Stimulated activated CD8-positive, alpha-beta memory T cell treated with anti-CD3 and anti-CD28 coated beads, Interleukin-2, amount 100 ng/mL, for 48 hours (primary cell): ENCODE measurements at places on chromosomes 12 and 14.

- no peak for DNase-seq
Measured at GRCh38 chr14:76947838-76948184, 80.7 kb downstream of the IRF2BPL start.

DNA sequence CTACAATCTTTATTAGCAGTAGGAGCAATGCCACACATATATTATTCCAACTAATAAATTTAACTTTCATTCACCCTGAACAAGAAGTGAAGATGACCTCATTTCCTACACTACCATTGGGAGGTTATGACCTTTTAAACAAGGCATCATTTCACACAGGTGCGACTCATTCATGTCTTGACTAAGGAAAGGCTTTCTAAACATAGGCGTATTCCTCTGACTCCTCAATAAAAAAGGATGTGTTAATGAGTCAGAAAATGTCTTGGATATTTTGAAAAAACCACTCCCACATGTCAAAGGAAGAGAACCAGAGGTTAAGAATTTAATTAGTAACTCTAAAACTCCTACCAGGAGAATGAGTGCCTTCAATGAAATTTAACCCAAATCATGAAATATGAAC, 115.2 kb downstream of the PRICKLE1 start:
- DNase-seq, result no peak

GRCh38 chr14:71538938-71539649, 393.1 kb upstream of the RGS6 start:
- DNase-seq, result no peak

DNA sequence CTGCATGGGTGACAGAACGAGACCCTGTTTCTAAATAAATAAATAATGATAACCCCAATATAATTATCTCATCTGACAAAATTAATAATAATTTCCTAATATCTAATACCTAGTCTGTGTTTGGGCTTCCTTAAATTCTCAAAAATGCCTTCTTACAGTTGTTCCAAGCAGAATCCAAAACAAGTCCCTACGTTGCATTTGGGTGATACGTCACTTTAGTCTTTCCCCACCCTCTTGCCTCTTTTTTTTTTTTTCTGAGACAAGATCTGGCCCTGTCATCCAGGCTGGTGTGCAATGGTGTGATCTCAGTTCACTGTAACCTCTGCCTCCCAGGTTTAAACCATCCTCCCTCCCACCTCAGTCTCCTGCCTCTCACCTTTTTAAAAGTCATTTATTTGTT, 26.7 kb downstream of the VEZT start:
- no peak for DNase-seq

GRCh38 chr12:2892246-2892645, 1.6 kb downstream of the TULP3 start:
- DNase-seq, result no peak

GRCh38 chr12:57524814-57525614, 2.4 kb downstream of the MBD6 start:
- no peak for DNase-seq

DNA sequence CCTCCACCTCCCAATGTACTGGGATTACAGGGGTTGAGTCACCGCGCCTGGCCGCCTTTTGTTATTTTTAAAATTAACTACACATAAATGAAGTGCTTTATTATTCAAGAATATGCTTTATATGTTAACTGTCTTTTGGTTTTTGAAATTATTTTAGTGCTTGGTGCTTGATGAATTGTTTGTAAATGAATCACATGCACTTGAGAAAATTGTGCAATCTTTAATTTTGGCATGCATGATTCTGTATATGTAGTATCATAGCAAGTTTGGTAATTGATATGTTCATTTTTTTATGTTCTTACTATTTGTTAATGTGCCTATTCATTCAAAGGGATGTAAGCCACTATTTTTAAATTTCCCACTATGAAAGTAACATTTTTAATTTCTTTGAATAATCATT, 440.9 kb downstream of the NAV3 start:
- no peak for DNase-seq

DNA sequence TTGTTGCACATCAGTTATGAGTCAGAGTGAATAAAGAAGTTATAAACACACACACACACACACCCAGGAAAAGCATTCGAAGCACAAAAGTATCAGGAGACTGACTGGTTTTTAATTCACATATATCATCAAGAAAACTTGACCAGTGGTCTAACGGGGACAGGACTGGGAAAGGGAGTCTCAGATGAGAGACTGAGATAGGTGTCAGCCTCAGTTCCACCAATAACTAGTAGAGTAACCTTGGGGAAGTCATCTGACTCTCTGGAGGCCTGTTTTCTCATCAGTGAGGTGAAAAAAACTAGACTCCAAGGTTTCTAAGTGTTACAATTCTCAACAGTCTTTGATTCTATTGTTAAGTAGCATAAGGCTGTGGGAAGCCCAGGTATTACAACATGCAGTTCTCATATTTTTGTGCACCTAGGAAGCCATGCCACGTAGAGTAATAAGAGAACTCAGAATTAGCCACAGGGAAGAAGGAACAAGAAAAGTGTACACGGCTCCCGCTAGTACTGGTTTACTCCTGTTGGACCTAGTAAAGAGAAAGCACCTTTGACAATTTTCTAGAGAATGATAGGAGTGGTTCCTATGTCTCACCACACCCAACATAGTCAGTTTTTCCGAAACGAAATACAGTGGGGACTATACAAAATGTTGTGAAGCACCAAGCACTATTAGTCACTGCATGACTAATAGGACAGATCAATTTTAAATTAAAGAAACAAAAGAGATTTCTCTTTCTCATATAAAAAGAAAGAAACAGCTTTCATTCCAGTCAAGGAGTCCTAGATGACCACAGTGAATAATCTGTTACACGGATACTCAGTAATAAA, 5.0 kb downstream of the PPTC7 start:
- DNase-seq, result no peak

DNA sequence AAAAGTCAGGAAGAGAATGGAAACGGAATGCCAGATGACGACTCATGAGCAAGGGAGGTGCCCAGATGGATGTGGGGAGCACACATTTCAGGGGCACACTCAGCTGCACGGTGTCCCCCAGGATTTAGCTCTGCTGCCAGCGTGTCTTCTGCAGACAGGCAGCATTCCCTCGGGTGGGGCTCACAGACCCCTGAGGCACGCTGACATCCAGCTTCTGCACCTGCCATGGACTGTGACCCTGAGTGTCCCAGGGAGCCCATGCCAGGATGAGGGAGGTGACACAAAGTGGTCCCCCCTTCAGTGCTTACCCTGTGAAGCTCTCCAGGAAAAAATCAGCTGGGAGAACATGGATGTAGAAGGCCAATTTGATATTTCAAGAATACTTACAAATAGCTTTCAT, 84.2 kb downstream of the PIWIL1 start:
- no peak for DNase-seq

DNA sequence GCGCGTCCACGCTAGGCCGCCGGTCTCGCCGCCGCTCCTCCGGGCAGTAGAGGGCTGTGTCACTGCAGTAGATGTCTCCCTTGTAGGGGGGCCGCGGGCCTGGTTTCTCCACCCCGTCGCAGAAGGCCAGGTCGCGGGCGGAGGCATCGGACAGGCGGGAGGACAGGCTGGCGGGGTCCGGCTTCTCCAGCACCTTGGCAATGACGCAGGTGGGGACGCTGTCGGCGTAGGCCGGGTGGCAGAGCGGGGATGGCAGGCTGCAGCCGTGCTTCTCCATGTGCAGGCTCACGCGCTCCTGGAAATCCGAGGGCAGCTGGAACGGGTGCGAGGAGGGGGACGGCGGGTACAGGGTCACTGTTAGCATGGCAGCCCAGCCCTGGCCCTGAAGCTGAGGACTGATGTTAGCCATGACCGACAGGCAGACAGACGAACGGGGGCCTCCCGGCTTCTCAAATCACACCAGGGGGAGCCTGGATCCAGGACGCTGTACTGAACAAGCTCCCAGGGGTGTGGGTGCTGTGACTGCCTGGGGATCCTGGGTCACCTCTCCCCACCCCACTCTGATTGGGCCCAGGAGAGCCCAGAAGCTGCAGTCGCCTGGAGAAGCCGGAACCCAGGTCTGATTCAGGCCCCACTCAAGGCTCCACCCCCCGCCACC, 48.1 kb downstream of the BEGAIN start:
- no peak for DNase-seq

DNA sequence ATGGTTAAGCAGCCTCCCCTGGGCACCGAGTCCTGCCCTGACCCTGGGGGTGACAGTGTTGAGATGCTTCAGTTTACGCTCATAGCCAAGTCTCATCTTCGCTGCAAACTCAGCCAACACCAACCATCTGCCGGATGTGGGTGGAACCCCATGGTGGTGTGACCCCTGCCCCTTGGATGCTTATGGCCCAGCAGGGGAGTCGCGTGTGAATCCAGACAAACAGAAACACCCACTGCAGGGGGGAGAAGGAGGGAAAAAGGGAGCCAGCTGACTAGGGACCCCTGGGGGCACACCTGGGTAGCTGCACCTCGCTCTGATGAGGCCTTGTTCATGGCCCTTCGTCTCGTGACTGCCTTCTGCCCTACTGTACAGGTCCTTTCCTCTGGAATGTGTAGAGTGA, 23.8 kb downstream of the AACS start:
- no peak for DNase-seq

- DNase-seq, result no peak
Measured at GRCh38 chr12:11718768-11719253, 69.3 kb downstream of the ETV6 start.

DNA sequence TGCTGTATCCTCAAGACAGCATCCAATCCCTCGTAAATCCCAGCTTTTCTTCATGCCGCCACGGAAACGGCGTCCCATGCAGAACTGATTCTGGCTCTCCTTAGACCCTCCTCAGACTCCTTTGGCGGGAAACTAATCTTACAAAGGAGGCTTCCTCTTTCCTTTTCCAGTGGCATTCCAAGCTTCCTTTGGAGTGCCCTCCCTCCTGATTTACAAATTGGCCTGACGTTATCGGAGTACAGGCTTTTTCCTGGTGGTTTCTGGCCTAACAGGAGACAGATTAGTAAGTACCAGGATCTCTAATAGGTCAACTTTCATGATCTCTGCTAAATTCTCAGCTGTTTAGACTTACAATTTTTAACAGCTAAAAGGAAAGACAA, 1.3 kb upstream of the ZDHHC17 start:
- DNase-seq, result no peak

DNA sequence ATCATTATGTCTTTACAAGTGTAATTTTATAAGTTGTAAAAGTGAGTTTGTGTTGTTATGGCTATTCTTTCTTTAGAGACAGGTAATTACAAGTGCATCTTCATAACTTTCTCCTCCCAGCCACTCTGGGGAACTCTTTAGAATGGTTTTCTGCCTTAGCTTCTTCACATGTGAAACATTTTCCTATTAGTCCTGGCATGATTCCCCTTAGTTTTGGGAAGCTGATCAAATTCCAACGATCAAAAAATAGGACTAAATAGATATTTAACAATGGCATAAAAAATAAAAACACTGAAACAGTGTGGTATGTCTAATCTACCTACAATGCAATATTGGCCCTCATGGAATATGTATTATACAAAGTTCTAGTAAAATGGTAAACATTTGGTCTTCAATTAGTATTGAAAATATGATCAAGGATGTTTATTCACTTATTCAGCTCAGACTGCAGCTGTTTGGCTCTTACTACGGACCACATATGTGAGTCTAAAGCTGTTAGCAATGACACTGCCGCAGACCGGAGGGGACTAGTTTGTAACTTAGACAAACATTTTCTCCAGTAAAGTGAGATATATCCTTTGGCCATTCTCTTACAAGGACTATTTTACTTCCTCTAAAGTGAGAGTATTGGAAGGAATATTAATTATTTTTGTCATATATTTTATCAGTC, 890.8 kb upstream of the USP15 start:
- no peak for DNase-seq

DNA sequence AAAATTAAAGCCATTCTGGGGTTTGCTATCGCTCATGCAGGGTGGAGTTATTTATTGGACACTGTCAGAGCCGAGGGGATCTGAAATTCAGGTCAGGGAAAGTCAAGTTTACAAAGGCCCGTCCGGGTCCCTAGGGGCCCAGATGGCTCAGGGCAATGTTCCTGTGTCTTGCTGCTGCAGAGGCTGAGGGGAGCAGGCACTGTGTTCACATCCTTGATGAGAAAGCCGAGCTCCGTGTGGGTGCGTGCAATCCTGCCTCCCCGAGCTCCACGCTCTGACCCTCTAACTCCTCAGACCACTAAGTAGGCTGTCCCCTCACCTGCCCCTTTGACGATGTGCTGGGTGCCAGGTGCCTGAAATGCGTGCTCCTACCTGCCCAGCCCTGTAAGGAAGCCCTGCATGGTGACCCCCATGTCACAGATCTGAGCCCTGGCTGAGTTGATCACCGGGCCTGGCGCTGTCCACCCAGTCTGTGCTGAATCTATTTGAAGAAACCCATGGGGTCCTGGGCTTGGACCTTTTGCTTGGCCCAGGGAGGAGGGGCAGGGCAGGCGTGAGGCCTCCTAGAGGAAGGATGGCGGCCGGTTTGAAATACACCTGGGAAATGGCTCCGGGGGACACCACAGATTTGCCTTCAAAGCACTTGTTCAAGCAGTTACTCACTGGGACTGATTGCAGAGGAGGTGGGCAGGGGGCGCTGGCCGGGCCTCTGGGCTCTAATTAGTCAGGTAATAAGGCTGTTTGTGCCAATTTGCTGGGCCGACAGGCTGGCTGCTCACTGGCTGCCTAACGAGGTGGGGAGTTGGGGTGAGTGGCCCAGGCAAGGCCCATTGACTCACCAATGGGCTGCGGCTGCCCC, 204.3 kb downstream of the KIF26A start:
- DNase-seq, result no peak

GRCh38 chr14:99190696-99191394, 81.2 kb downstream of the BCL11B start:
- no peak for DNase-seq

DNA sequence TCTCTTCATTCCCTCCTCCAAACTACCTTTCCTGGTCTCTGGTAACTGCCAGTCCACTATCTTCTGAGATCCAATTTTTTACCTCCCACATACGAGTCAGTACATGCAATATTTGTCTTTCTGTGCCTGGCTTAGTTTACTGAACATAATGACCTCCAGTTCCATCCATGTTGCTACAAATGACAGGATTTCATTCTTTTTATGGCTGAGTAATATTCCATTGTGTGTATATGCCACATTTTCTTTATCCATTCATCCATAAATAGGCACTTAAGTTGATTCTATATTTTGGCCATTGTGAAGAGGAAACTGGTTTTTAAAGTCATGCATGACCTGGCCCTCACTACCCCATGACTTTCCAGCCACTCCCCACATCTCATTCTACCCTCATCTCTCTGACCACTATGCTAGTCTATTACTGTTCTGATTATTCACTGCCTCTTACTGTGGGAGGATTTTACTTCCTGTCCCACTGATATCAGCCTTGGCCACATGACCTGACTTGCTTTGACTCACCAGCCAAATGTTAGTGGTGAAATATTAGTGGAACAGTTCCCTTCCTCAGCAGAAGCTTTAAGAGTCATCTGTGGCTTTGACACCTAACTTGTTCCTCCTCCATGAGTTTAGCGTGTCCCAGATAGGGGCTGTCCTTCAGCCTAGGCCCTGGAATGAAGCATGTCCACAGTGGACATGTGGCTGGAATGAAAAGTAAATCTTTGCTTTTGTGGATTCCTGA, 52.2 kb downstream of the GOLGA5 start:
- DNase-seq, result no peak
